A549 (cell line): ENCODE measurements at places on chromosomes 5 and 9. TPM values are rescaled to one million over a fixed set of nuclear protein-coding genes. Genes with fewer than 3 reads are reported as not detected.

Gene SLC34A3
- 0.04 to 0.05 TPM (median 0.05 TPM) in 3 replicates for polyA plus RNA-seq

Gene ANKRD55
- polyA plus RNA-seq, result 0.05 to 0.12 TPM (median 0.10 TPM) in 3 replicates

Gene B4GALT1
- polyA plus RNA-seq, result 140 to 182 TPM (median 167 TPM) in 3 replicates

Gene FGFR4
- polyA plus RNA-seq, result 28.5 to 45.2 TPM (median 39.3 TPM) in 3 replicates

DNA sequence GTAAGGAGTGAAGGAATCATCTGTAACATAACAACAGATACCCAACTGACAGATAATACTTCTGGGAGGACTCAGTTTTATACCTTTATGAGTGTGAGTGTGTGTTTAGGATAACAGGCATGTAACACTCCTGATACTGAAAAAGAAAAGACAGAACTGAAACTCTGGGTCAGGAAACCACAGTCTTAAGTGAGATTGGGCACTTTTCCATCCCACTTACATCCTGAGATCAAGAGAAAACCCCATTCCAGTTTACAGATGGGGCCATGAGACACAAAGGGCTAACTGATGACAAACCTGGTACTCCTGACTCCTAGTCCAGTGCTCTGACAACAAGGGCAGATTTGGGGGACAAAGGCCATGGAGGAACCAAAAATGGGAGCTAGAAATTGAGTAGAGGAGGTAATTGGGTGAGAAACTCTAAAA lies 18.0 kb downstream of the IL5 start:
- no peak for DNase-seq

GRCh38 chr9:95809686-95810085 lies 65.8 kb upstream of the ERCC6L2 start:
- no peak for DNase-seq

GRCh38 chr9:115216873-115217272 lies 98.9 kb upstream of the TNC start:
- DNase-seq, result no peak

GRCh38 chr9:8244505-8245092 lies 445.0 kb upstream of the DMAC1 start:
- DNase-seq, result no peak

DNA sequence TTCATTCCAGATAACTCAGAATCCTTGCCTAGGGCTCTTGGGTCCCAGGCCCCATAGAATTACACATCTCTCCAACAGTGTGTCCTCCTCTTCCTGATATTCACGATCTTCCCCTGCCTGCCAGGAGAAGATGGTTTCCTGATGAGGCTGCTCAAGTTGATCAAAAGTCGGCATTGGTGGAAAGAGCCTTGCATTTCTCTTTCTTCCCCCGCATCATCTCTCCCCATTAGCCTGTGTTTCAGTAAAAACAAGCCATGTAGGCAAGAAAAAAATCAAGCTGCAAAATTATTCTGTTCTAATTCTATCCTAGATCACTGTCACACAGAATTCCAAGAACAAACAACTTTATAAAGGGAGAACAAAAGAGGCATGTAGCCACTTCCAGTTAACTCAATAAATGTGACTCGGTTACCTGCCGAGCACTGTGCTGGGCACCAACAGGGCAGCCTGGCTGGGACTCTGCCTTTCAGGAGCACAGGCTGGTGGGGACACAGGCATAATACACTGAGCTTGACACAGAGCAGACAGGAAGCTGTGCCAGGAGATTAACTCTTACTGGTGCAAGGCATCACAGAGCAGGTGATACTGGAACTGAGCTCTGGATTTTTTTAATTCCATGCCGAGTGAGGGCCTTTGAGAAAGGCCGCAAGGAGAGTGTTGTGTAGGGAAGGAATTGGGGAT lies 25.6 kb downstream of the TMOD1 start:
- DNase-seq, result no peak

DNA sequence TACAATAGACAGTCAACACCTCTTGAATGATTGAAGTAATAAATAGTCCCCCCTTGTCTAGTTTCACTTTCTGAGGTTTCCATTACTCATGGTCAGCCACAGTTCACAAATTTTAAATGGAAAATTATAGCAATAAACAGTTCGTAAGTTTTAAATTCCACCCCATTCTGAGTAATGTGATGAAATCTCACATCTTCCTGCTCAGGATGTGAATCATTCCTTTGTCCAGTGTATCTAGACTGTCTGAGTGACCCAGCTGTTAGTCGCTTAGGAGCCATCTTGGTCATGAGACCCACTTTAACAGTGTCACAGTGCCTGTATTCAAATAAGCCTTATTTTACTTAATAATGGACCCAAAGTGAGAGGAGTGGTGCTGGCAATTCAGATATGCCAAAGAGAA lies 311.6 kb upstream of the PRR16 start:
- DNase-seq, result peak; percentile 43

DNA sequence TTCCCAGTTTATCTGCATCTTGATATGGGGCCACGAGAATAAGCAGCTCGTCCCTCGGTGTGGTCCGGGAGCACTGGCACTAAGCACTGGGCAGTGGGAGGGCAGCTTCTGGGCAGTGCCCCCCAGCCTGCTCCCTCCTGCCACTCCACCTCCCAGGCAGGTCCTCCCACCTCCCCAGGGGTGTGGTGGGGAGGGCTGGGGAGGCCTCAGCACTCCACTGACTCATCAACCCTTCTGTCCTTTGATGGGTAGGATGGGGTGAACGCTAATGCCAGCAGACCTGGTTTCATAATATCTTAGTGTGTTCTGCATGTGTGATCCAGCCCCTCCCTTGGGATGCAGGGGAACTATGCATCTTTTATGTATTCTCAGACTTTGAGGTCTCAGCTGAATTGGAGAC lies 62.2 kb upstream of the GNE start:
- DNase-seq, result peak; percentile 83

DNA sequence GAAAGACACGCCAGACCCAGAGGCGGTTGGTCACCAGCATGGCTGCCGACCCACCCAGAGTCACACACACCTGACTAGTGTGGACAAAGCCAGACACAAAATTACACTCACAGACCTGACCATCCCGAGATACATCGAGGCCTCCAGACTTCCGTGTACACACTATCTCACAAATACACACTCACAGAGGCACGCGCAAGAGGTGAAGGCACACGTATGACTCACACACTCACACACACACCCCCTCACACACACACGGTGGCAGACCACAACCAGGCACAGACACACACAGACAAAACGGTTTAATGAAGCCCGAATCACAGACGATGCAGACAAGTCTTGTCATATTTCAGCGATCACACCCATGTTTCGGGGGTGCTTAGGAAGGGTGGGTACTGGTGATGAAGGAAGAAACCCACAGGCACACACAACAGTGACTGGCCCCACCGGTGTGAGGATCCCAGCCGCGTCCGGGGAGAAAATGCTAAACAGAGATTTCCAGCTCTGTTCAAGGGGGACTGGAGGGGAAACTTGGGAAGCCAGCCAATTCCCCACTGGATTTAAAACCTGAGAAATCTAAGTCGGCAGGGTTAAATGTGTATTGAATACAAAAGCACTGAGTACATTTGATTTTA lies 51.3 kb downstream of the CRB2 start:
- DNase-seq, result no peak

DNA sequence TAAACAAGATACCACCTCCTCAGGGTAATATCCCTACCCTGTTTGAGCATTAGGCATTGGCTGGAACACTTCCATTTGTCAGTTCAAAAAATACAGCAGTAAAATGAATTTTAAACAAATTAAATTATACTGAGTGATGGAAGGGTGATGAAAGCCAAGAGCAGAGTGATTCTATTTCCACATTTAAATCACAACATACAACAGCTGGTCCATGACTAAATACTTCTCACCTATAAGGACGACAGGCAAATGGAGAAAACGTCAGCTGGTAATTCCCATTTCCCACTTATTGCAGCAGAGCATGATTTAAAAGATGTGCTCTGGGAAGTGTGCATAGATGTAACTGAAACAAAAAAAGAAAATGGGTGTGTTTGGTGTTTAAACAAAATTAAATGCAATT lies 543.6 kb upstream of the DAB2 start:
- no peak for DNase-seq
